Ecto neural progenitor cell (in vitro differentiated cells): ENCODE measurements at places on chromosomes 6 and 20.
A peak's percentile ranks its signal among the peaks of the same experiment; 100 is the strongest.

GRCh38 chr6:37979392-37980221 is 160.1 kb downstream of the ZFAND3 start:
- DNase-seq, result no peak

DNA sequence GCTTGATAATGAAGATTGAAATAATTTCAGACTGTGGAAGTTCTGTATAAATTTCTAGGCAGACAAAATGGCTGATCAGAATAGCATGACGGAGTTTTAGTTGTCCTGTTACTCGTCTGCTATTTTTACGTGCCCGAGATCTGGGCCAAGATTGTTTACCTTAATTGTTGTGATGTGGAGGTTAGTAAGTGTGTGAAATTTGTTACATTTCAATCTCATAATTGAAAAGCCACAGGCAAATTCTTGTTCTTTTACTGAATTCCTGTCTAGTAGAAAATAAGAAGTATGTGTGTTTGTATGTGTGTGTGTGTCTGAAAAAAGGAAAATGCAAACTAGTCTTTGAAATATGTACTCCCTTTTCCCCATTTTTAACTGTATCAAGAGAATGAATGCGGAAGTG is 115.2 kb downstream of the UTRN start:
- DNase-seq, result no peak

GRCh38 chr6:125834348-125834747 is 43.6 kb downstream of the NCOA7 start:
- no peak for DNase-seq

DNA sequence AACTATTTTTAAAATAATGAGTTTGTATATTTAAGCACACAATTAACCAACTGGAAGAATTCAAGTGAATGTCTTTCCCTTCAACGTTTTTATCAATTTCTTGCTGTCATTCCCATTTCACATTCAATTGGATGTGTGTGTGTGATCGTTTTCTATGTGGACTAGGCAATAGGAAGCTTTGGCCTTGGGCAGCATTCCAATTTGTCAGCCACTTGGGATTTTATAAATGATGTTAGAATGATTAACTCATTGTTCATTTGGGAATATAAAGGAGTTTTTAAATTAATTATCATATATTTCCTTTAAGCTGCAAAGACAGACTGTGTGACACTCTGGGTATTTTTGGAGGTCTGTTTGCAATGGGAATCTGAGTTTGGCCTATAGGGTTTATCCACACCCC is 162.4 kb downstream of the COL9A1 start:
- DNase-seq, result no peak

DNA sequence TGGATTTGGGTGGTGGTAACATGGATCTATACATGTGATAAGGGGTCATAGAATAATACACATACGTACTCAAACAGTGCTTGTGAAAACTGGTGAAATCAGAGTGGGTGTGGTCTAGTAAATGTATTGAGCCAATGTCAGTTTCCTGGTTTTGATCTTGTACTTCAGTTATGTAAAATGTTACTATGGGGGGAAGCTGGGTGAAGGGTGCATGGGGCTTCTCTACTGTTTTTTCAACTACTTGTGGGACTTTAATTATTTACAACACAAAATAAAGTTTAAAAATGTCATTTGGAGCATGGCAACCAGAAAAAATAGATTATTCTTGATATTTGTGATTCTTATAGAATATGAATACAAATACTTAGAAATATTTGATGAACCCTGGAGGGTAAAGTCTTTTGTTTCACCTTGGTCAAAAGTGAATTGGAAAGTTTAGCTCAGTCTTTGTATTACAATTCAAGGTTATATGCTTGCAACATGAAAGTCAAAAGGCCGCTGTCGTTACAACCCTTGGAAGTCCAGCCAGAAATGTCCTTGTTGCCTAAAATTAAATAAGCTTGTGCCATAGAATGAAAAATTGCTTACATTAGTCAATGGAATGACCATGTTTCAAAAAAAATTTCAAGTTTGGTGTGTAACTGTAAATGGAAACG is 74.1 kb downstream of the TXNDC5 start:
- DNase-seq, result no peak

- DNase-seq, result peak; percentile 74
Observed at GRCh38 chr6:83429857-83430610, 817 bp downstream of the ME1 start.

- no peak for DNase-seq
Observed at GRCh38 chr6:16081326-16081725, 47.6 kb upstream of the MYLIP start.

DNA sequence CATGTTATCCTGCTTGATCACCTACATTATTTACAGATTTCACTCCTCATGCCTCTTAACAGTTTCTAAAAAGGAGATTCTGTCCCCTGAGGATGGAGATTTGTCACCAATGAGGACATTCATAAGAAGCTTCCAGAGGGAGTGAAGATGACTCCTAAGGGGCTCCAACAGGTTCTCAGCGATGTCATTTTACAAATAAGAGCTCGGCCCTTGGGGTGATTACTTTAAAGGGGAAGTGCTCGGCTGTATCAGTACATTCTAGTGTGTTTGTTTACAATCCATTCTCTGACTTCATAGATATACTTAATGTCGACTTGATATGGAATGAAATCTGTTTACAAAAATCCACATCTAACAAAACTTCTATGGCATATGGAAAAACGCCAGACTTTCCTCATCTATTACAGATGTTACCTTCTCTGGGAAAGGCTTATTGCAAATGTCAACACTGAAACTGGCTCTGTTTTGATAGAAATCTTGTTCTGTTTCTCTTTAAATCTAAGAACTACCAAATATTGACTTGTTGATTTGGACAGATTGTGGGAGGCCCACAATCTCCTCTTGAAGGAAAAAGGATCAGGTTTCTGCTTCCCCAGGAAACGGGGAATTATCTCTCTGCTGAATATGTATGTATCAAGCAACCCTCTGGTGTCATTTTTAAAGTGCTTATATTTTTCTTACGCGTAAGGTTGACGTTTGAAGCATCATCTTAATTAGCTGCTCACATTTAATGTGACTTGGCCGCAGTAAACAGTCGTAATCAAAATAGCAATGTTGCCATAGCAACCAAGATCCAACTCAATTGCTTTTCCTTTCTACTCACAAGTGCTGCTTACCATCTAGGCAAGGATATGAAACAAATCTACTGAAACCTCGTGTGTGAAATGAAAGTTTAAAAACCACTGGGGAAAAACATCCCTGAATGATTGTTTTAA is 95.7 kb downstream of the SHLD1 start:
- no peak for DNase-seq

DNA sequence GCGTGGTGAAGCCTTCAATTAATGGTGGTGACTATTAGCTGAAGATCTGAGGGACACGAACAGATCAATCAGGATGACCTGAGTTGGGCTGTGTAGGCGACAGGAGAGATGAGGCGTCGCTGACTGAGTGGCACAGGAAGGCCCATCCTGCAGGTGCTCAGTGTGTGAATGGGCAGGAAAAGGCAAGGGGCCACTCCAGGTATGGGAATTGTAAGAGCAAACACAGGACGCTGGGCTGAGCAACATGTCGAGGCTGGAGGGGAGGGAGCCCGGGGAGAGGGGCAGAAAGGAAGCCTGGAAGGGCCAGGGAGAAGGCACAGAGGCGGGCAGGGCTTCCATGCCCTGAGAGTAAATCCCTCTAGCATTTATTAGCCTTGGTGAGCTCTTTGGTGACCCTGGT is 151.0 kb downstream of the VEGFA start:
- no peak for DNase-seq
